Kidney (tissue), 22 donors: ENCODE measurements at places on chromosomes 11 and 22. TPM values are rescaled to one million over a fixed set of nuclear protein-coding genes. Genes with fewer than 3 reads are reported as not detected.

Gene MPEG1
- 2.6 TPM for polyA plus RNA-seq

Gene OPCML
- 0.77 TPM for polyA plus RNA-seq

Gene SCGB1D1
- polyA plus RNA-seq = not detected

Gene ACP2
- 72.7 TPM for polyA plus RNA-seq

Gene CDHR5
- polyA plus RNA-seq = 45.6 TPM

DNA sequence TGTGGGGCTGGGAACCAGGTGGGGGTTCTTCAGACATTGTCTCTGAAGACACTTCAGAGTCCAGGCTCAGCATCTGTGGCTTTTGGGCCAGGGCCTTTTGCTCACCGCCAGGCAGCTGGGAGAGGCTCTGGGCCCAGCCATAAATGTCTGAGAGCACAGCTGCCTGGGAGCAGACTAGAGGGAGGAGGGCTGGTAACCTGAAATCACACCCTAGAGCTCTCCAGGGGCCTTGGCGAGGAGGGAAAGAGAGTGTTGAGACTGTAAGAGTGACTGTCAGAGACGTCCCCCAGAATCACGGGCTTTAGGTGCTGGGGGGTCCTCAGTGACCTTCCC, 4.1 kb downstream of the TRABD start:
- no peak overlapping the region for H3K4me3 ChIP-seq
- no peak overlapping the region for H3K27ac ChIP-seq
- H3K27me3 ChIP-seq = no peaks in the 10 kb centered on the region
- peaks cover 3% of the 10 kb centered on the region for H3K36me3 ChIP-seq

GRCh38 chr22:27723708-27724107, 77.8 kb downstream of the MN1 start:
- no peak for DNase-seq
- no peak overlapping the region for H3K27ac ChIP-seq
- no peaks in the 10 kb centered on the region for H3K27me3 ChIP-seq

- H3K36me3 ChIP-seq = no peaks in the 10 kb centered on the region
- no peak overlapping the region for H3K27ac ChIP-seq
- no peaks in the 10 kb centered on the region for H3K4me1 ChIP-seq
- no peak for DNase-seq
Measured at GRCh38 chr11:128645968-128646367, 47.9 kb upstream of the FLI1 start.

- peak overlapping the region; percentile 32 for H3K27ac ChIP-seq
- H3K27me3 ChIP-seq = no peaks in the 10 kb centered on the region
- H3K4me1 ChIP-seq = peaks cover 29% of the 10 kb centered on the region
- H3K4me3 ChIP-seq = peak overlapping the region; percentile 75
- no peak for DNase-seq
Measured at GRCh38 chr22:23787600-23787896, 782 bp downstream of the SMARCB1 start.

- no peaks in the 10 kb centered on the region for H3K36me3 ChIP-seq
- H3K4me1 ChIP-seq = peaks cover 27% of the 10 kb centered on the region
- no peaks in the 10 kb centered on the region for H3K27me3 ChIP-seq
- no peak for DNase-seq
- H3K4me3 ChIP-seq = no peak overlapping the region
Measured at GRCh38 chr11:47501101-47501500, 51.8 kb downstream of the CELF1 start.

- H3K27ac ChIP-seq = no peak overlapping the region
- no peaks in the 10 kb centered on the region for H3K36me3 ChIP-seq
- no peaks in the 10 kb centered on the region for H3K4me1 ChIP-seq
Measured at GRCh38 chr22:47091246-47091651, 328.8 kb downstream of the TBC1D22A start.

DNA sequence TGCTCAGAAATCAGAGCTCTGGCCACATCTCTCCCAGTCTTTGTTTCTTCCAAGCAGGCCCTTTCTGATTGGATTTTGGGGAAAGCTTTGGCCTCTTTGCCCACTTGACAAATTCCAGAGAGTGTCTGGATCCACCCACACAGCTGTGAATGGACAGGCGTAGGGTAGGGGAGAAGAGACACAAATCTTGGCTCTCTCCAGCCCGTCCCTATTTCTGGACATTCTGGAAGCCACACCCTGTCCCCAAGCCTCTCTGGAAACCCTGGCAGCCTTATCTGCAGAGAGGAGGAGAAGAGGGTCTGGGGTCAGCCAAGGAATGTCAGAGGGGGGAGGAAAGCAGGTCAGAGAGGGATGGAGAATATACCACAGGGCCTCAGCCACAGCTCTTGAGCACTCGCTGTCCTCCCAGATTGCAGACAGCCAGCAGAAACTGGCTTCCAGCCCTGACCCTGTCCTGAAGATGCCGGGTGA, 59.5 kb upstream of the WNT11 start:
- no peaks in the 10 kb centered on the region for H3K27me3 ChIP-seq
- no peak for DNase-seq

DNA sequence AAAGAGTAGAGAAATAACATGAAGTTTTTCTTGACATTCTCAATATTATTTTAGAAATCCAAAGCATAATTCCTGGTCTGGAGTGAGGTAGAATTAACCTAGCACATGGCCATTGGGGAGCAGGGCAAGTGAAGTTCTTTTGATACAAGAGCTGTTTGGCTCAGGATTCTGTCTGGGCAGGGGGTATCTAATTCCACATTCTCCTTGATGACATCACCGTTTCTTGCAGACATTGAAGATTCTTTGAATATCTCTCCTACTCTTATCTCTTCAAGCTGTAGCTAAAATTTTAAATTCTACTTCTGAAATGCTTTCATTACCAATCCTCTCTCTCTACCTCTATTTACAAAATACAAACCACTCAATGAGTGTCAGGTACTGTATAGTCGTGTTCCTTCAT, 138.2 kb upstream of the TENM4 start:
- no peak overlapping the region for H3K4me3 ChIP-seq
- no peaks in the 10 kb centered on the region for H3K27me3 ChIP-seq
- no peak for DNase-seq
- no peaks in the 10 kb centered on the region for H3K36me3 ChIP-seq
- H3K4me1 ChIP-seq = no peaks in the 10 kb centered on the region
